Stimulated activated CD8-positive, alpha-beta memory T cell treated with anti-CD3 and anti-CD28 coated beads, Interleukin-4, amount 100 ng/mL, for 1 hour (primary cell): ENCODE measurements at places on chromosomes 1 and 21.

DNA sequence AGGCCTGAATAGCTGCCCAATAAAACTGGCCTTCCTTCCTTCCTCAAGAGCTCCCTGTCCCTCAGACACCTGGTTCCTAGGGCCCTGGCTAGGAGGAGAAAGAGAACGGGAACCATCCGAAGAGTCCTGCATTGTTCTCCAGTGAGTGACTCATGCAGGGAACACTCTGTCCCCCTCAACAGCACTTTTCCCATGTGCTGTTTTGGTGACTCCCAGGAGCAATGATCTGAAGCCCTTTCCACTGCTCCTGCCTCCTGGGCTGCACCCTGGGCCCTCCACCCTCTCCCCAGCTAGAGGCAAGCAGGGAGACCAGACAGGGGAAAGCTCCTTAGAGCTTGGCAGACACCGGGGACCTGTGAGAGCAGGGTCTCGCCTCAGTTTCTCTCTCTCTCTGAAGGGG lies 18.9 kb downstream of the TNNT2 start:
- DNase-seq: no peak

DNA sequence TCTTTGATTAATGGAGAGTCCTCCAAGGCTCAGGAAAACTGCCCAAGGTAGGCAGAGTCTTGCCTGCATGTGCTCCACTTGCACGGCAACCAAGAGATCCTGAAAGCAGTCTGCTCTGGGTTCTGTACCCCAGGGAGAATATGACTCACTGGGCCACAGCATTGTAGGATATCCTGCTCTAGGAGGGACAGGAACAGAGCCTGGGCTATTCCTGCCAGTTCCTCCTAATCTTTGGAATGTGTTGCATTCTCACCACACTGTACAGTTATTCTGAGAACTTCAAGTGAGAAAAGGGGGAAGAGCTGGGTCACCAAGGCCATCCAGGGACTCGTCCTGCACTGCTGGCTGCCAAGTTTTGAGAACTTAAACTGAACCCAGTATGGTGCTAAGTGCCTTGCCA lies 278.5 kb downstream of the MATN1 start:
- DNase-seq: no peak

- no peak for DNase-seq
Observed at GRCh38 chr1:247517795-247518612, 18.2 kb downstream of the OR2C3 start.

DNA sequence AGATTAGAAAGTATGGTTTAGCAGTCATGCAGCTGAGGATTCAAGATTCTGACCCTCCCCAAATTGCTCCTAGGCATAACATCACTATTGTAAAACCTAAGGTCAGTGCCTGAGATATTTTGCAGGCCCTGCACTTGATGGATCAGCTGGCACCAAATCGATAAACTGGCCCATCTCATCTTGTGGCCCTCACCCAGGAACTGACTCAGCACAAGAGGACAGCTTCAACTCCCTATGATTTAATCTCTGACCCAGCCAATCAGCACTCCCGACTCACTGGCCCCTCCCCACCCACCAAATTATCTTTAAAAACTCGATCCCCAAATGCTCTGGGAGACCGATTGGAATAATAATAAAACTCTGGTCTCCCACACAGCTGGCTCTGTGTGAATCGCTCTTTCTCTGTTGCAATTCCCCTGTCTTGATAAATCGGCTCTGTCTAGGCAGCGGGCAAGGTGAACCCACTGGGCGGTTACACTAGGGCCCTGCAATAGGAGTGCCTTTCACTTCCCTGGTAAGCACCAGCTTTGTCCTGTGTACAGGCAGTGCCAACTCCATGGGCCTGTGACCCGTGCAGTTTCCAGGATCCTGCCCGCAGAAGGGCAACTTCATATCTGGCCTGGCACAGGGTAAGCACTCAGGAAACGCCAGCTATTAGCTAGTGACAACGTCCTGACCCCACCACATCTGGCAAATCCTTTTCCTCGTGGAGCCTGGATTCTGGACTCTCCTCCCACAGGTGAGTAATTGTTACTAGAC lies 28.7 kb upstream of the SLC2A5 start:
- no peak for DNase-seq

- DNase-seq: no peak
Observed at GRCh38 chr1:199590708-199591107, 436.8 kb upstream of the NR5A2 start.

- DNase-seq: no peak
Observed at GRCh38 chr1:182786223-182786994, 3.2 kb upstream of the NPL start.

DNA sequence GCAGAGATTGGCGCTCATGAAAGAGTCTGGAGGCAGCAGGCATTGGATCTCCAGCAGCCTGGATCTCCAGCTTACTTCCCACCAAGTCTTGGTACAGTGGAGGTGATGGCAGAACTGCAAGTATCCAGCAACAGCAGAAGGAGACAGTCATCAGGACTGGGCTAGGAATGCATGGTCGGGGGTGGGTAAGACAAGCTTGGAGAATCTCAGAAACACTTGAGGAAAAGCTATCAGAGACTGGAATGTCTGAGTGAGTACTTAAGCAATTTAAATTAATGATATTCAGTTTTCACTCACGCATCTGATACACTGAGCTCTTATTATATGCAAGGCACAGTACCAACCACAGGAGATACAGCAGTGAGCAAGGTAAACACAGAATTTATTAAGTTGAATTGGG lies 9.8 kb downstream of the TMEM35B start:
- no peak for DNase-seq

GRCh38 chr1:198157847-198158725 lies 1.3 kb downstream of the NEK7 start:
- no peak for DNase-seq

DNA sequence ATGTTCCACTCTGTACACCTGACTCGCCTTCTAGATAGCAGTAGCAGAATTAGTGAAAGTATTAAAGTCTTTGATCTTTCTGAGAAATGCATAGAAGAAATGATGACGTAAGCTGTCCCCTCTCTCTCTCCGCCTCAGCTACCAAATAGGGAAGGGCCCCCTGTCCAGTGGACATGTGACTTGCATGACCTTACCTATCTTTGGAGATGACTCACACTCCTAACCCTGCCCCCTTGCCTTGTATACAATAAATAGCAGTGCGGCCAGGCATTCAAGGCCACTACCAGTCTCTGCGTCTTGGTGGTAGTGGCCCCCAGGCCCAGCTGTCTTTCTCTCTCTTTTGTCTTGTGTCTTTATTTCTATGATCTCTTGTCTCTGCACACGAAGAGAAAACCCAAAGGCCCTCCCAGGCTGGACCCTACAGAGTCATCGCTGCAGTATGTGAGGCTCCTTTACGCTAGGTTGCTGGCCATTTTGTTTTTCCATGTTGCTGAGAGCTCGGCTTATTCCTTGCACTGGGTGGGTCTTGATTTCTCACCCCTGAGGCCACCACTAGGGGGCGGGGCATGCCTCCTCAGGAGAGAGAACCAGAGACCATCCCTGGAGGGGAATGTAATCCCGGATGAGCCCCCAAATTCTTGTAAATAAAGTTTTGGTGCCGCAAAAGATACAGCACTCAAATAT lies 16.0 kb upstream of the ZBTB8B start:
- no peak for DNase-seq

DNA sequence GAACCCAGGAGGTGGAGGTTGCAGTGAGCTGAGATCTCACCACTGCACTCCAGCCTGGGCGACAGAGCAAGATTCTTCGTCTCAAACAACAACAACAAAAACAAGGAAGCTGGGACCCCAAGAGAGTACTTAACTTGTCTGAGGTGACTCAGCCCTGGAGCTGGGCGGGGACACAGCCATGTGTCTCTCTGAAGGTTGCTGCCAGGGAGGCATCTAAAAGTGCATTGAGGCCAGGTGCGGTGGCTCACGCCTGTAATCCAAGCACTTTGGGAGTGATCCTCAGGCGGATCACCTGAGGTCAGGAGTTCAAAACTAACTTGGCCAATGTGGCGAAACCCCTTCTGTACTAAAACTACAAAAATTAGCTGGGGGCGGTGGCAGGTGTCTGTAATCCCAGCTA lies 7.7 kb downstream of the IFI6 start:
- no peak for DNase-seq

DNA sequence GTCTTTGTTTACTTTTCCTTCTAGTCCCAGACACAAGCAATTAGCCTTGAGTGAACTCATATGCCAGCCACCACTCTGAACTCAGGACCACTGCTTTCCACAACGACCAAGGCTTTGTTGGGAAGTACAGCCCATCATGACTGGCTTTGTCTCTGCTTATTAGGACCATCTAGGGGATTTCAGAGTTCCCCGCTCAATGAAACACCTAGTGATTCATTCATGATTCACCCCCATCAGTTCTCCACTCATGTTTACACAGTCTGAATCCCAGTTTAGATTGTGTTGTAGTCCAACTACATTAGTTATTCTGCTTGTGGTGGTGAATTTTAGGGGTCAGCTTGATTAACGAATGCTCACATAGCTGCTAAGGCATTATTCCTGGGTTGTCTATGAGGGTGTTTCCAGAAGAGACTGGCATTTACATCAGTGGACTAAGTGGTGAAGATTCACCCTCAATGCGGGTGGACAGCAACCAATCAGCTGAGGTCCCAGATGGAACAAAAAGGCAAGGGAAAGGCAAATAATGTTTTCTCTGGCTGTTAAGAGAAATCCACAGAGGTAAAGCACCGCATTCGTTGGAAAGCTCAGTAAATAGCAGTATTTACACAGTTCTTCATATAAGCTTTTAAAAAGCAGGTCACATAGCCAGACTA lies 122.7 kb downstream of the RGS21 start:
- no peak for DNase-seq
